ENCODE measurements at places on chromosomes 3 and 15. TPM values are rescaled to one million over a fixed set of nuclear protein-coding genes. Genes with fewer than 3 reads are reported as not detected.

Gene SOX2
- total RNA-seq, result 12.4 TPM

Gene XIRP1
- 0.04 TPM for total RNA-seq

DNA sequence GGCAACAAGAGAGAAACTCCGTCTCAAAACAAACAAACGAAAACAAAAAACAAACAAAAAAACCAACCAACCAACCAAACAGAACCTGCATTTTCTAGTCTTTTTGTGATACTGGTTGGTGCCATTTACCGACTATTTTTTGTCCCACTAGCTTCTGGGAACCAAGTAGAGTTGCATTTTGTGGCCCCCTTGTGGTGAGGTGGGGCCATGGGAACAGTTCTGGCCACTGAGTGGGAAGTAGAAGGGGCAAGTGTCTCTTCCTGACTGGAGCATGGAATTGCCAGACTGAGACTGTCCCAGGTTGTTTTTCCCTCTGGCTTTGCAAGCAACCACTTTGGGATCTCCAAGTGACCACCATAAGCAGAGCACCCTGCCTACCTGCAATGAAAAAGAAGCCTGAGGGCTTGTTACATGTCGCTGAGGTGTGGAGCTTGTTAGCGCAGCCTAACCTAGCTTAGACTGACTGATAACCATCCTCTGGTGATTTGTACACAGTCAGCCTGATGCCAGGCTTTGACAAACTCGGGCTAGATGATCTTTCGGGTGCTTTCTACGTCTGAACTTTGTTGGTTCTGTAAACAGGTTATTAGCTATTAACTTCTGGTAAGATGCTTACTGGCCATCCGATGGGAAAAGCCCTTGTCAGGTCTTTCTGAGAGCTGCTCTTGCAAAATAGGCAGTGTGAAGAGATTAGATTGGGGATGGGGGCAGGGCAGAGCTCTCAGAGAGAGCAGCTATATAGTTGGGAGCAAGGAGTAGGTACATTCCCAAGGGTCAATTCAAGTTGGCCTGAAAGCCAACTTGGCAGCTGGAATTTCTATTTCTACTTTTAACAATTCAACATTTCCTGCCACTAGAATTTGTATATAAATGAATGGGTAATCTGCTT is 172.2 kb downstream of the SSR3 start:
- DNase-seq, result no peak

DNA sequence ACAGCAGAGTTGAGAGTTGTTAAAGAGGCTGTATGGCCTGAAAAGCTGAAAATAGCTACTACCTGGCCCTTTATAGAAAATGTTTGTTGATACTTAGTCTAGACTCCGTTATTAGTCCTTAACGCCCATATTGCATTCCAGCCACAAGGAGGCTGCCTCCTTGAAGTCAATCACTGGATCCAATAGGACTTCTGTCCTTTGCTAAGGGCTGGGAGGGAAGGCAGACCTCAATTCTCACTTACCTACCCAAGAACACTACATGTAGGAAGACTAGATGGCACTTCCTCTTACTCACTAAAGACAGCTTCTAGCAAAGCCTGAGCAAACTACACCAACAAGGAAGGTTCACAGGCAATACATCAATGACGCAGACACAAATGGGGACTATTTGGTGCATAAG is 139.5 kb upstream of the HACD2 start:
- DNase-seq, result no peak

GRCh38 chr3:69433121-69433968 is 47.5 kb upstream of the FRMD4B start:
- DNase-seq, result no peak

DNA sequence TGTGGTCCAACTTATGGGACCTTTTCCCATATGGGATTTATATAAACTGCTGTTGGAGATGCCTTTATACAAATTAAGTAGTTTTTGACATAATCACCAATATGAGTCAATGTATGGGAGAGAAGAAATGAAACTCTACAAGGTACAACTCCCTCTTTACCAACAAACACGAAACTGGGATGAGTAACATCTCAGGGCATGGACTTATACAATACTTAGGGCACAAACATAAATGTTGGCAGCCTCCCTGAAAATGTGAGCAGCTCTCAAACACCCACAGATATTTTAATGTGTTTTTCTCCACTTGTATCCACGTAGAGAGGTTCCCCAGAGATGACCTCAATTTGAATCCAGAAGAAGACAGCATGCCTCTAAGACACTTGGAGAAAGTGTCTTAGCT is 161.6 kb downstream of the MAGI1 start:
- no peak for DNase-seq

- no peak for DNase-seq
These were observed 30.8 kb downstream of the HDC start for GRCh38 chr15:50234764-50235163.
